ENCODE measurements at places on chromosomes 11 and 22.

DNA sequence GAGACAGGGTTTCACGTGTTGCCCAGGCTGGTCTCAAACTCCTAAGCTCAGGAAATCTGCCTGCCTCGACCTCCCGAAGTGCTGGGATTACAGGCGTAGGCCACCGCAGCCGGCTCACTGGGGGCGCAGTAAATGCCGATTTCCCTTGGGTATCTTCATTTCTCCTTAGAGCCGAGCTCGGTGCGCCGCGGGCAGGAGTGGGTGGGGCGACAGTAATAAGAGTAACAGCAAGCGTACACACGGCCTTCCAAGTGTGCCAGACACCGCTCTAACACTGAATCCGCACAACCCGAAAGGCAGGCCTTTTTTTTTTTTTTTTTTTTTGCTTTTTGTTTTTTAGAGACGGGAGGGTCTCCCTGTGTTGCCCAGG is 500 bp upstream of the ADSL start:
- DNase-seq, result peak; percentile 38

GRCh38 chr11:43904742-43905535 is 24.3 kb downstream of the ALKBH3 start:
- DNase-seq, result peak; percentile 41

- DNase-seq, result no peak
Measured at GRCh38 chr22:49525801-49526535, 301.7 kb downstream of the BRD1 start.

DNA sequence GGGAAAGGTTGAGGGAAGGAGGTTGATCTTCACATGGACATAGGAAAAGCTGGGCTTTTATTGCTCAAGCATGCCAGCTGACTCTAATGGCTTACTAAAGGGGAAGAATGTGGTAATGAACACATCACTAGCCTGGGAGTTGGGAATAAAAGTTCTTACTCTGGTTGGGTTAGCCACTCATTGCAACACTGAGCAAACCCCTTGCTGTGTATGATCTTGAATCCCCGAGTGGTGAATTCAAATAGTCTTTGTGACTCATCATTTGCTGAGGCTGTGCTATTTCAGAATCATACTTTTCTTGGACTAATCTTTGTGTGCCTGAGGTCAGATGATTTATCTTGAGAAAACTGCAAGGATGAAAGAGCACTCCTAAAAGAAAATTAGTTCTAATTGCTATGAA is 304.1 kb upstream of the ANO5 start:
- DNase-seq, result no peak

- no peak for DNase-seq
Measured at GRCh38 chr11:131538322-131538721, 167.9 kb downstream of the NTM start.

DNA sequence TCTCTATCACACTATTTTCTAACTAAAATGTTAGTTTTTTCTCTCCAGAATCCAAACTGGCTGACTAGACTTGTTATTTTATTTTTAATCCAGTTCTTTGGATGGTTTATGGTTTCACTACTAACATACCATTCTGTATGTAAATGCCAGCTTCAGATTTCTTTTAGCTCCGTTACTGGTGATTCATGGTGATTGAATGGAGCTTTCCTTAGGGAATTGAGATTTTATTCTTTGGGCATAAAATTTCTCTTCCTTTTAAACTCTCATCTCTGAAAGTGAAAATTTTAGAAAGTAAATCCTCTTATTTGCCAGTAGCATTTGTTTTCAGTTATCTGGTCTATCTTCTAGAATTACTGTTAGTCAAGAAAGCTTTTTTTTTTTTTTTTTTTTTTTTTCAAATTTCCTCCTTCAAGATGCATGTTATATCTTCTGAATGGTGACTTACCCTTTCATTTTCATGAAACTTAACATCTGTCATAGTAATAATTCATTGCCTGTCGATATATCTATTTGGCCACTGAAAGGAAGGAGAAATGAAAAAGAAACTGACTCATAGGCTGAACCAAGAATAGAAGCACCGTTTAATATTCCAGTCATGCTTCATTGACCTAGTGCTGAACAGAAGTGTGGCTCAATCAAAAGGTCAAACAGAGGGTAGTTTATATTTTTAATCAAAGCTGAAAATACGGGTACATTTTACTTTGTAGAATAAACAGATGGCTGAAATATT is 6.4 kb downstream of the ENDOD1 start:
- DNase-seq, result peak; percentile 51

DNA sequence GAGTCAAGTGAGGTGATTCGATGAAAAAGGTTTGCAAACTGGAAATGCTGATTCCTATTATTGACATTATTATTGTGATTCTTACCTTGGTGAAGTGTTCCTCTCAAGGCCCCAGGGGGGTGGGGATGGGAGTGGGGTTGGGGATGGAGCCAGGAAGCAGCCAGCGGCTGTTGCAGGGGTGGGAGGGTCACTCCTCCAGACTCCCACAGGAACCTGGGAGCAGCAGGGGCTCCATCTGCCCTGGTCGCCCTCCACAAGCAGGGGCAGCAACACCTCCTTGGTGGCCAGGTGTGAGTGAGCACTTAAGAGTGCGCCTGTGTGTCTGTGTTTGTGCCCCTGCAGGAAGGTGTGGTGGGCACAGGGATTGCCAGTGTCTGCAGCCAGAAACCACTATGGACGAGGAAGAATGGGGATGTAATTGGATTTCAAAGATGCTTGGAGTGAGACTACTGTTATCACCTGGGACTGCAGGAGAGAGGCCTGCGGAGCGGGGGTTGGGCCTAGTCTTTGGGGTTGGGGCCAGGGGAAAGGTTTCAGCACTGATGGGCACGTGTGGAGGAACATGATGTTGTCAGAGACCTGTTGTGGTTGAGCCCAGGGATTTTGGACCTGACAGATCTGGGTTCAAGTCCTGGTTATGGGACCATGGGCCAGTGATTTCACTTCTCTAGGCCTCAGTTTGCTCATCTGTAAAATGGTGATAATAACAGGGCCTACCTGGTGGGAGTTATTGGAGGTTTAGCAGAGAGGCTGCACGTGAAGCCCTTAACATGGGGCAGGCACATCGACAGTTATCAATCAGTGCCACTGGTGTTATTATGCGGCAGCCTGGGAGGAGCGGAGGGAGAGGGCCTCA is 3.6 kb upstream of the TP53I11 start:
- DNase-seq, result no peak

DNA sequence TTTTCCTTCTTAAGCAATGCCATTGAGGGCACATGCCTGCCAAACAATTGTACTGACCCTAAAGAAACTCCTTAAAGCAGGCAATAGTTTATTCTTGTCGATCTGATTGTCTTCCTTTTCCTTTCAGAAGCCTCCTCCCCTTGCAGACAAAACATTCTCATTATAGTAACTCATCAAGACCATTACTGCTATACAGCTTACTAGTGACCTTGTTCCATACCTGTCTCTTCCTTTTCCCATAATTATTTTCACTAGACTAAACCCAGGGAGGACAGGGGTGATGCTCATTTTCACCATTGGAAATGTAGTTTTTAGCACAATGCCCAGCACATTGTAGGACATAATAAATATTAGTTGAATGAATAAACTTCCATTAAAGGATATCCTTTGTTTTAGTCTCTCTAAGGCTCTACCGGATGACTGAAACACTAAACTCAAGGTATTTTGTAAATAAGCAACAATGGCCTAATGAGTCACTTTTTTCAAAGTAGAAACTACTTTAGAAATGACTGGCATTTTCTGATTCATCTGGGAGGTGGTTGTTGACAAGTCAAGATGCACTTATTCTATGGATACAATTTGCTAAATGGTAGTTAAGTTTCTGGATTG is 9.3 kb upstream of the MSANTD4 start:
- no peak for DNase-seq

GRCh38 chr11:10351435-10351764 is 46.5 kb downstream of the ADM start:
- no peak for DNase-seq

- DNase-seq, result peak; percentile 84
Measured at GRCh38 chr11:848380-848931, 5.8 kb downstream of the TSPAN4 start.

- DNase-seq, result peak; percentile 45
Measured at GRCh38 chr11:130781931-130782330, 134.3 kb downstream of the SNX19 start.

- DNase-seq, result no peak
Measured at GRCh38 chr22:46162771-46163556, 12.6 kb downstream of the PPARA start.

- no peak for DNase-seq
Measured at GRCh38 chr11:28209906-28210305, 101.7 kb downstream of the METTL15 start.

DNA sequence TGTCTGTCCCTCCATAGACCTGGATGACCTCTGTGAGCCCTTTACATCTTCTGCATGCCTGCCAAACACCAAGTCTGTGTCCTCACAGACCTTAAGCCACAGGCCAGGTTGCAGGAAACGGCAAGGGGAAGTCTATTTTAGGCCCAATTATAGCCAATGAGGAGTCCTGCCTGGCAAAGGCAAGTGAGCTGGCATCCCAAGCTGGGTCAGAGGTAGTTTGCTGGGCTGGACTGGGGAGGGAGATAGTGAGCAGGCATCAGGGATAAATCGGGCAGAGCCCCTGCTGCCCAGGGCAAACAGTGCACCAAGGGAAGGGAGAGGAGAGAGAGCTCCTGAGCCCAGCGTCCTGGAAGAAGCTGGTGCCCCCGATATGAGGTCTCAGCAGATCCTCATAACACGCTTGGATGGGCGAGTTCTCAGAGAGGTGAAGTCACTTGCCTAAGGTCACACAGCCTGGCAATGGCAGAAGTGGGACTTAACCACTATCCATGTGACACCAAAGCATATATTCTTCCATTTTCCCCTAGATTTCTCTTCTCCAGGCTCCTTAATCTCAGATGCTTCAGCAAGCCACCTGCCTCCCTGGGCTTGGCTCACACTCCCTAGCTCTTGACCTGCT is 3.7 kb upstream of the RELT start:
- DNase-seq, result peak; percentile 62

DNA sequence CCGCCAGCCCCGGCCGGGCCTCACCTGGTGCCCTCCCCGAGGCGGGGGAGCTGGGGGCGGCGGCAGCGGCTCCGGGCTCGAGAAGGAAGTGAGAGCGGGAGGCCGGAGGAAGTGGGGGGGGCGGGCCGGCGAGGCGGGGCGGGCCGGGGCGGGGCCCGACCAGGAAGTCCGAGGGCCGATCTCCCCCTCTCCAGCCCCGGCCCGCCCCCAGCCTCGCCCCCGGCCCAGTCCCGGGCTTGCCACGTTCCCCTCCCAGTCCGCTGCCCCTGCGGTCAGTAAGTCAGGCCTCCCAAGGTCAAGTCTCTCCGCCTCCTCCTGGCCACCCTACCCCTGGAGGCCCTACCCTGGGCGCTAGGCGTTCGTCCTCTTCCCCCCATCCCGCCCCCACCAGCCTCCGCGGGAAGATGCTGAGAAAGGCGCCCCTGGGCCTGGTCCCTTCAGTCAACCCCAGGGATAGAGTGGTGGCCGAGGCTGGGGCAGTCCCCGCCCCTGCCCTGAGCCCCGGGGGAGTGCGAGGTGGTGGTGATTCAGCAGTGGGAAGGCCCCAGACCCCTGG is at the start of gene RHOG:
RHOG (minus strand) TSS at position 90 of the 556 bp plus-strand sequence. CDS start 12,821 bp downstream, outside the sequence.
- DNase-seq, result peak; percentile 94

DNA sequence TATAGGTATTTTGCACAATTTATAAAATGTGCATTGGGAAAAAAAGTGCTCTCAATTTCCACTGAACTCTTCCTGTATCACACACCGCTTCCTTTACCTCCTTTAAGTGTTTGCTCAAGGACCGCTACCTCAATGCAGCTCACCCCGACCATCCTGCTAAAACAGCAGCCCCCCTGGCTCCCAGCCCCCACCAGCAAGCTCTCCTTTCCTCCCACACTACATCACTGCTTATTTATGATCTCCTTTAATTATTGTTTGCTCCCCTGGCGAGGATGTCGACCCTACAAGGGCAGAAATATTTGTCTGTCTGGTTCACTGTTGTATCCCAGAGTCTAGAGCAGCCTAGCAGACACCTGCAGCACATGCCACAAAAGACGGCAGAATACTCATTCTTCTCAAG is 10.0 kb downstream of the SHANK2 start:
- DNase-seq, result no peak

- DNase-seq, result no peak
Measured at GRCh38 chr11:131928992-131929391, 558.6 kb downstream of the NTM start.

DNA sequence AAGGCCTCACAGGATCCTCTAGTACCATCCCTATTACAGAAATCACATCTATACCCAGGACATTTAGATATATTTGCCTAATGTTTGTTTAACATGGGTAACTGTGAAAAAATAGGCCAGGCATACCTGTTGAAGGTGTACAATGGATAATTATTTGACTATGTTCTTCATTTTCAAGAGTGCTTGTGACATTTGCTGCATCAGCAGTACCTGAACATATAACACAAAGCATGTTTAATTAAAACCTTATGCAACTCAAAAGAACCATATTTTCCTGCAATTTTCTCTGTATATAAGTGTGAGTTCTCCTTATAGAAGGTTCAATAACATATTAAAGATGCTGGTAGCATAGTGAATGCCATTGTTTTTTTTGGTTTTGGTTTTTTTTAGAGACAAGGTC is 8.5 kb upstream of the CCDC34 start:
- DNase-seq, result no peak

- no peak for DNase-seq
Measured at GRCh38 chr22:25120093-25120561, 79.5 kb upstream of the CRYBB3 start.

- DNase-seq, result no peak
Measured at GRCh38 chr11:133409799-133410198, 122.5 kb downstream of the OPCML start.
